ENCODE measurements at places on chromosomes 2 and 18.

DNA sequence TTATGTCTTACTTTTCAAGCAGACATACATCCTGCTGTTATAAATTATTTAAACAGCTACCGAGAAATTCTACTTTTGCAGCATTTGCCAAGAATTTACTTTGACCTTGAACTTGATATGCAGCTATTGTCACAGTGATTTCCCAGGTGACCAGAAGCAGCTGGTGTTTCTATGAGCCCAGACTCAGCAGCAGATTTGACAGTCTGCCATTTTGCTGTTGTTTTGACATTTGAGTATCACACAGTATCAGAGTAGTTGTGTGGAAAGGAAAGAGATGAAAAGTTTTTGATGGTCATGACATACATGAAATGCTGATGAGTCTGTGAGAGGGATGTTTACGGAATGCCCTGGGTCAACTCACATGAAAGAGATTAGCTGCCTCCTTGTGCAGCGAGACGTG lies 6.6 kb upstream of the CCDC195 start:
- DNase-seq, result no peak

- DNase-seq, result no peak
Observed at GRCh38 chr18:73408469-73408868, 540.7 kb upstream of the NETO1 start.

DNA sequence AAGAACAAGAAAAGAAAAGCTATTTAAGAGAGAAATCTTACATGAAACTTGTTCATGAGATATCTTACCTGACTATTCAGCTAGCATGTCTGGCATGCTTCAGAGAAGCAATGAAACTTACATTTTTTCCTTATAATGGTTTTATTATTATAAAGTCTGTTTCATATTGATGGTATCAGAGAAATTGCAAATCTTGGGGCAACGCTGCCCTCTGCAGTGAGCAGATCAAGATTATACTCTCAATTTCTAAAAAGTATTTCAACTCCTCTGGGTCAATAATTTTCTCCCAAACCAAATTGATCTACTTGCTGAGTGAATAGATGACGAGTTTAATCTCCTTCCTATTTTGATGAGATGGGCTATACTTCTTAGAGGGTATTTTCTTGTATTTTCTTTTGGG lies 235.6 kb downstream of the NUP35 start:
- no peak for DNase-seq

DNA sequence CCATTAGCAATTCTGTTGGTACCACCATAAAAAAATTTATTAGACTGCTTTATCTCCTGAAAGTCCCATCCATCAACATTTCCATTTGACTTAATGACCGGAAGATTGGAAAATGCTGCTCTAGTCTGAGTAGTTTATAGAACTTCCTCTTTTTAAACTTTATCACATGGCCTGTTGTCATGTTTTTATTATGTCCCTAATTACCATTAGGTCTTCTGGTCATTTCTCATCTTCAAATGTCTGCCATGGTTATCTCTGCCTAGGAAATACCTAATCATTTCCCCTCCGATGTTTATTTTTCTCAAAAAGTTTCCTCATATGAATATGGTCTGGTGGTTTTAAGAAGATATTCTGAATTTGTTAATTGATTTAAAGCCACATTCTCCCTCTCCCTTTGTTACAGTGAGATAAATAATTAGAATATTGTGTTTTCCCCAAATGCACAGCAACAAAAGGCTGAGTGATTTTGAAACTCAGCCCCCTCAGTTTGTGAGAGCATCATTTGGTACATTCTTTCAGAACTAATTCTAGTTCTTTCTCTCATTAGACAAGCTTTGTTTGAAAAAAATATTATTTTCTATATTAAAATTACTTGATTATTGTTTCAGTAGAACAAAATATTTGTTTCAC lies 317.1 kb upstream of the ST6GAL2 start:
- no peak for DNase-seq

DNA sequence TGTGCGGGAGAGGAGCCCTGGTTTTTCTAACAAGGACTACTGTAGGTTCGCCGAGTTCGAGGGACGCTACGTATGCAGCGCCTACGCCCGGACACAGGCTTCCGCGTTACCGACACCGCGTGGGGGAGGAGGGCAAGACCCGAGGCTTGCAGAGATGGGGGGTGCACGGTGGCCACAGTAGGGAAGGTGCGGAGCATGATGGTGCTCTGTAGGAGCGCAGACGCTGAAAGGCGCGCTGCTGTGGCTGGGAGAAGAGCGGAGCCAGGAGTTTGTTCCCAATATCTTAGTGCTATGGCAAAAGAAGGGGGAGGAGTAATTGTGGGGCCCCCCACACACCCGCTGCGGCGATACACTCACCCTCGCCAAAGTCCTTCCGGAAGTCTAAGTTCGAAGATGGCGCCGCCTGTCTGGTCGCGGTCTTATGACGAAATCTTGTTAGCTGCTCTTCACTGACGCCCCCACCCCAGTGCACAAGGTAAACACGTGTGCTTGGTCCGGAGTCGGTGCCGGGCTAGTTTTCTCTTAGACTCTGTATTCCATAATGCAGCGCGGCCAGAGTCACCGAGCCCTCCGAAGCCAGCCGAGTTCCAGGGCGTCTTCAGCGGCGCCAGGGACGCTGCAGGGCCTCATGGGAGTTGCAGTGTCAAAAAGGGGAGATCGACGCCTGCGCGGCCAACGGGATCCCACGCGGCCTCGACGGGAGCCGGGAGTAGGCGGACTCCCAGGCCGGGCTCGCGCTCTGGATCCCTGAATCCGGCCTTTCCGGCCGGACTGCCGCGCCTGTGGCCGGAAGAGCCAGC lies at the start of gene GTF3C2:
Gene GTF3C2, minus strand, starts transcription at position 383 of the 800 bp plus-strand sequence. CDS start 13,210 bp downstream, outside the sequence.
- peak; percentile 94 for DNase-seq

- no peak for DNase-seq
Observed at GRCh38 chr2:20532634-20533437, 86.0 kb downstream of the RHOB start.

GRCh38 chr2:163456953-163457743 lies 278.7 kb downstream of the FIGN start:
- DNase-seq, result no peak

DNA sequence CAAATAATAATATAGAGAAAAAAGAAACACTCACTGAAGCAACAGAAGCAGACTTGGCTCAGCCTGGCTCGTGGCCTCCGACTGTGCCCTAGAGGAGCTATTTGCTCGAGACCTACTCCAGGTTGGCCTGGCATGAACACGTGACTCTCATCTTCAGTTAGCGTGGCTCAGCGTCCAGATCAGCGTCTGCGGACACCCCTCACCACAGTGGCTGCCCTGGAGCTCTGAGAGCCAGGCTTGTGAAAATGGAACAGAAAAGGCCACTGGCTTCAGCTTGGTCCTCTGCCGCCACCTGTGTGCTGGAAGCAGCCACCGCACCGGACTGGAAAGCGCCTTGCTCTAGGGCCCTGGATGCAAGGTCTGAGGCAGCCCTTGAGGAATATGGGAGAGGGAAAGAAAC lies 1184.0 kb upstream of the GYPC start:
- DNase-seq, result no peak

- DNase-seq, result no peak
Observed at GRCh38 chr2:1747065-1747941, 3.0 kb upstream of the PXDN start.

GRCh38 chr2:226847090-226847489 lies 11.2 kb downstream of the RHBDD1 start:
- DNase-seq, result no peak

- no peak for DNase-seq
Observed at GRCh38 chr2:24762518-24762917, 30.7 kb downstream of the PTRHD1 start.

DNA sequence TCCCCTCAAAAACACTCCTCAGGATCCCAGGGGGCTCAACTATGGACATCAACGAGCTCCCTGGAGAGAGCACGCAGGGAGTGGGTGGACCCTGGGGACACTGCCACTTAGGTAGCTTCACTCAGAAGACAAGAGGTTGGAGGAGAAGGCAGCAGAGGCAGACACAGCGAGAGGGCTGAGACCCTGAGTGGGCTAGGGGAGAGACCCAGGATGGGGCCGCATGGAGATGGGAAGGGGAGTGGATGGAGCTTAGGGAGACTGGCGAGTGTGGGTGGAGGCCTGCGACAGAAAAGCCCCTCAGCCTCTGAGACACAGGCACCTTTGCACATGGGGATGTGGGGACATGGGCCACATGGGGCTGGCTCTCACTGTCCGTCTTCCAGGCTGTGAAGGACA lies 70.9 kb downstream of the ASB1 start:
- DNase-seq, result no peak

DNA sequence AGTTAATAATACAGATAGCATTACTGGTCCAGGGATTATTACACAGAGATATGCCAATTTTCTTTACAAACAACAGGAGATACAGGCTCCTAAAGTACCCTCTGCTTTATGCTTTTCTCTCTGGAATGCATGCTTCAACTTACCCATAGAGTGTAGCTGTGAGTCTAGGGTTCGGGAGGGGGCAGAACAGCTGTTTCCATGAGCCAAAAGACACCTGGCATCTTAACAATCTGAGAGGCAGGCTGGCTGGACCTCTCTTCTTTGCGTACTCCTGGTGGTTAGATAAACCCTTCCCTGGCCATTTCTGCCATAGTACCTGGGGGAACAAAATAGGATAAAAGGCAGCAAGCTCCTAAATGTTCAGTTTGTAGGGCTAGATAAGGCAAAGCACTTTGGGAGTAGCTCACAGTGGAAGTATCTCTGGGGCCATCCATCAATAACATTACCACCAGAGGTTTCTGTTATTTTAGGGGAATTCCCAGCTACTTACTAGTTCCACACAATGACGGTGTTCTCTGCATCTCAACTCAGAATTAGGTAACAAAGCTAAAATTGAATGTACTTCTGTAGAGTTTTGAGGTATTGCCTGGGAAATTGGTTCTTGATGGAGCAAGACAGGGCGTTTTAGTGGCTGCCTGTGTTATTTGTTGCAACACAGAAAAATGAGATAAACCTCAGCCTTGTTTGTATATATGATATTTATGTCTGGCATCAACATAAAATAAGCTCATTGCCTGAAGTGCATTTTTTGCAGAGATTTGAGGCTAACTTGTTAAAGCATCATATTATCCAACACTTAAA lies 6.2 kb upstream of the CCDC85A start:
- no peak for DNase-seq

DNA sequence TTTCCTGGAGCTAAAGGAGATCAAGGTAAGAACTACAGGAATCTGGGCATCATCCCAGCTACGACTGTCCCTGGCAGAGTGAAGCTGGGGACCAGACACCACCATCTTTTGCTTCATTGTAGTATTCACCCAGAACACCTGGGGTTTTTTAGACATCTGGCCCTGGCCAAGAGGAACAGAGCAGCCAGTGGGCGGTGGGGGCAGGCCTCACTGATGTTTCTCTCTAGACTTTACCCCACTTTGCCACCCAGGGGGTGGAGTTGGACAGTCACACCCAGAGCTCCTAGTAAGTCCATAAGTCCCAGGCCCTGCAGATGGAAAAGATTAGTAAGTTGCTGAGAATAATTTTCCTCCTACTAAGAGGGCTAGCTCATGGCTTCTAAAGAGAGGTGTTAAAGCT lies 39.6 kb downstream of the MARCO start:
- no peak for DNase-seq

- no peak for DNase-seq
Observed at GRCh38 chr2:220057916-220058315, 430.5 kb downstream of the SLC4A3 start.

DNA sequence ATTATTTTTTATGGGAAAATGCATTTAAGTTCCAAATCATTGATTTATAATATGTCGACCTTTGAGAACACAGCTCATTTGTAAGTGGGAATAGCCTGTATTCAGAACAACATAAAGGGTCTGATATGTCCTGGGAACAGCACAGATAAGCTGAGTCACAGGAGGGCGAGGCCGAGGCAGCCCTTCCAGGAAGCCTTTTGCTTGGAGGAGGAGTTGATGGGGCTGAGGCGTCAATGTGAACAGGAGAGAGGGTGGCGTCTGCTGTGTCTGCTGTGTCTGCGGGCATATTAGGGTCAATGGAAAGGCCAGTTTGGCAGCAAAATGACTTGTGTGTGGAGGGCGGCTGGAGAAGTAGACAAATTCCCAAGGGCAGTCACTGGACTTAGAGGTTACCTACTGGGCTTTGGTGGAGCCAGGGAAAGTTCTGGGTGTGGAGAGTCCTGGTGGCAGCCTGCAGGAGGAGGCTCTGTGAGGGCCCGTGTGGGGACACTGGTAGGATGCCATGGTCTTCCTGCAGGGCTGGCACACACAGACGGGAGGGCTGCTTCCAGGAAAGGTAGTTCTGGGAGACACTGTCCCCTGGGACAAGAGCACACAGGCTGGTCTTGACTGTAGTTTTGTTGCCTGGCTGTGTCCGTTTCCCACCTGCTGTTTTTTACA lies 128.1 kb downstream of the GLI2 start:
- DNase-seq, result no peak

- no peak for DNase-seq
Observed at GRCh38 chr18:59085797-59086196, 53.9 kb upstream of the SEC11C start.

DNA sequence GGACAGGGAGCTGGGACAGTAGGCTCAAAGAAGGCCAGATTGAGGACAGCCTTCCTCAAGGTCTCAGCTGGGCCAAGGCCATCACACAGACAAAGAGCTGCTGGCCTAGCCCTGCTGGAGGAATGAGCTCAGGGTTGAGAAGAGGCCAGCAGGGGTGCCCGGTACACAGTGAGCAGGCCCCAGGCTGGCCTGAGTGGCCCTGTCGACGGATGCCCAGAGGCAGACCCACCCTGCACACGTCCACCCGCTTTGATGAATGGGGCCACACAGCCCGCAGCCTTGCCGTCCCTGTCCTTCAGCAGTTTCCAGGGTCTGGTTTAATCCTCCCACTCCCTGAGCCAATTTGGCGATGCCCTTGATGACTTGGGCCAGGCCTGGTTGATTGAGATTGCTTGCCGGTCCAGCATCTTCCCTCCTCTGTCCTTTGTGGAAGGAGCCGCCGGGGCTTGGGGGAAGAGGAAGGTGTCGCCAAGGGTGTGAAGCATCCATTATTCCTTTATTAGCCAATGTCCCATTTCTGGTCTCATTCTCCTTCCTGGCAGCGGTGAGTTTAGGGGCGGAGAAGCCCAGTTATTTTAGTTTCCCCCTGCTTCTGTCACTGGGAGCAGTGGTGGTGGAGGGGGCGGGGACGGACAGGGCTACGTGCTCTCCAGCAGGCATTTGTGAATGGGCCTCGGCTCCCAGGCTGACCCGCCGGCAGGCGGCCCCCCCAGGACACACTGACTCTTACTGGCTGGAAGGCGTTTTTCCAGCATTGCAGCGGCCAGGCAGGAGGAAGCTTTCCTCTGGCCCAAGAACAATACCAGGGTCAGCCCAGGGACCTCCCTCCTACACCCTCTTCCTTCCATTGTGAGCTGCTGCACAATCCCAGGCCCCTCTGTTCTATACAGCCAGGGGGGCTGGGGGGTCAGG lies 141.8 kb downstream of the CTIF start:
- DNase-seq, result no peak

GRCh38 chr18:49052891-49053644 lies 102.3 kb upstream of the SMAD7 start:
- DNase-seq, result no peak

Data from LNCaP clone FGC (cell line).